Stimulated activated CD4-positive, alpha-beta T cell treated with anti-CD3 and anti-CD28 coated beads, TNF-alpha, amount 100 ng/mL, for 1 hour (primary cell): ENCODE measurements at places on chromosomes 1 and 21.

GRCh38 chr1:22971161-22971560, 1.5 kb downstream of the LACTBL1 start:
- DNase-seq, result no peak

GRCh38 chr1:225735252-225736149, 42.1 kb upstream of the SRP9 start:
- DNase-seq, result no peak

GRCh38 chr1:212634252-212634651, 25.7 kb downstream of the ATF3 start:
- DNase-seq, result no peak

- DNase-seq, result peak; percentile 28
Measured at GRCh38 chr1:235642011-235642942, 7.3 kb downstream of the GNG4 start.

GRCh38 chr1:36743286-36744005, 260.7 kb upstream of the CSF3R start:
- DNase-seq, result no peak

DNA sequence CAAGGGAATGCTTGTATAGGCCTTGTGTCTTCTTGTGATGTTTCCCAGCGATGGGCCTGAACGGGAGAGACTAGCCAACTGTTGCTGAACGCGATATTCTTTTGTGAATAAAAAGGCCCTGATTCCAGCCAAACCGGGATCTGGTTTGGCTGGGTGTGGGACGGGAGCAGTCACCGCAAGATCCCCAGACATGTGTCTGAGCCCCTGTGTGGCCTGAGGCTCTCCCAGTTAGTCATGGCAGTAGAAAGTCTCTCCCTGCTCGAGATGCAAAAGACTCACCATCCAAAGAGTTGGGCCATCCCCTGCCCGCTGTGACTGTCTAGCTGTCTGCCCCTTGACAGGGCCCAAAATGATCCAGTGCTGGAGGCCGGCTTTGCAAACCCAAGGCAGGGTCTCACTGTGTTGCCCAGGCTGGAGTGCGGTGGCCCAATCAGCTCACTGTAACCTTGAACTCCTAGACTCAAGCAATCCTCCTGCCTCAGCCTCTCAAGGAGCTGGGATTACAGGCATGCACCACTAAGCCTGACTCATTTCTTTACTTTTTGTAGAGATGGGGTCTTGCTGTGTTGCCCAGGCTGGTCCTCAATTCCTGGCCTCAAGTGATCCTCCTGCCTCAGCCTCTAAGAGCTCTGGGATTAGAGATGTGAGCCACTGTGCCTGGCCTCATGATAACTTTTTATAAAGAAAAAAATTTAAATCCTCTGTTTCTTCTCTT, 56.4 kb downstream of the KIF26B start:
- DNase-seq, result no peak

- DNase-seq, result no peak
Measured at GRCh38 chr1:189682591-189682990, 795.1 kb downstream of the BRINP3 start.

GRCh38 chr1:229001467-229002011, 266.3 kb downstream of the RHOU start:
- no peak for DNase-seq

GRCh38 chr1:244409701-244410100, 42.0 kb downstream of the ADSS2 start:
- no peak for DNase-seq

DNA sequence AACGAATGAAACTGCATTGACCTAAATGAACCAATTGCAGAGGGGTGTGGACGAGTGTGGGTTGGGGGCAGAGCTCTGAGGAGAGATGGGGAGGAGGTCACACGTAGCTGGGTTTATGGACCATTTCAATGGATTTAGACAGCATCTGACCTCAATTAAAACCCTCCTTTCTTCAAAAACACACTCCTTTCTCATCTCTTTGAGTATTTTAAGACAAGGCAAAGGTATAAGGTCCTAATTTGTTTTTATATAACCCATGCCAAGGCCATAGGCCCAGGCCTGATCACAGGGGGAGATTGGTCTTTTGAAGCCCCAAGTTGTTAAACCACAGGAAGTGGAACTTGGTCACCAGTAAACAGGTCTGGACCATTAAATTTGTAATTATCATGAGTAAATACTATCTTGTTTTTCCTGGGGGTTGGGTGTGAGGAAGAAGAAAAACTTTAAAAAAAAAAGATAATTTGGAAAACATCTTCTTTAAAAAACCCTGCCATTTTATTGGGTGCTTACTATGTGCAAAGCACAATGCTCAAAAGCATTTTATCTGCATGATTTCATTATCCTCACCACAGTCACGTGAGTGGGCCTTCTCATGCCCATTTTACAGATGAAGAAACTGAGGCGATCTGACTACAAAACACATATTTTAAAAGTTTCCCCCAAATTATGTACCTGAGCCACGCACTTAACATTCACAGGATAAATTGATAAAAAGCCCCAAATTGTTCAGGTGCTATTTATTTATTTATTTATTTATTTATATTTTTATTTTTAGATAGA, 8.9 kb upstream of the INAVA start:
- DNase-seq, result no peak

- DNase-seq, result no peak
Measured at GRCh38 chr1:48181669-48182367, 40.7 kb upstream of the SLC5A9 start.

DNA sequence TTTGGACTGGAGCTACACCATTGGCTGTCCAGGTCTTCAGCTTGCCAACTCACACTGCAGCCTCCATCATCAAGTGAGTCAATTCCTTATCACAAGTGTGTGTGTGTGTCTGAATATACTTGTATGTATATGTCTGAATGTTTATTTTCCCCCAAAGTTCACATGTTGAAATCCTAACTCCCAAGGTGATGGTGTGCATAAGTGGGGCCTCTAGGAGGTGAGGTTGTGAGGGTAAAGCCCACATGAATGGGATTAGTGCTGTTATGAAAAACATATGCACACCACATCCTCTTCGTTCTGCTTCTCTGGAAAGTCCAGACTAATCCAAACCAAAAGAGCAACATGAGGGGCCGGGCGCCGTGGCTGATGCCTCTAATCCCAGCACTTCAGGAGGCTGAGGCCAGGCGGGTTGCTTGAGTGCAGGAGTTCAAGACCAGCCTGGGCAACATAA, 48.7 kb upstream of the LBR start:
- no peak for DNase-seq

GRCh38 chr21:29376556-29376955, 77.8 kb downstream of the BACH1 start:
- peak; percentile 20 for DNase-seq

- no peak for DNase-seq
Measured at GRCh38 chr1:109500941-109501381, 7.1 kb downstream of the CYB561D1 start.

GRCh38 chr21:21664871-21665270, 666.7 kb downstream of the NCAM2 start:
- DNase-seq, result no peak

DNA sequence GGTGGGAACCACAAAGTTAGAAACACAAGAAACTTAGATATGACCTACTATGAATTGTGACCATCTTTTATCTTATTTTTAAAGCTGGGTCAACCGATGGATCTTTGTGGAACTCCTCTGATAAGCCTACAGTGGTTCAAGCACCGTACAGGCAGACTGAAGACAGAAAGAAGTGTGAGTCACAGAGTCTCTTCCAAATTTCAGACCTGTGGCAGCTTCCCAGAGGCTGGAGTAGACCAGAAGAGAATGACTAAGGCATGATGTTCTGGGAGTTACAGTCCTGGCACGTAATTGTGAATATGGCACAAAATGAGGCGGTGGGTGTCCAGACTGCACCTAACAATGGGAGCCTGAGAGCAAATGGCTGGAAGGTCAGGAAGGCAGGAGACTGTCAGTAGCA, 70.0 kb downstream of the LMO4 start:
- DNase-seq, result no peak

DNA sequence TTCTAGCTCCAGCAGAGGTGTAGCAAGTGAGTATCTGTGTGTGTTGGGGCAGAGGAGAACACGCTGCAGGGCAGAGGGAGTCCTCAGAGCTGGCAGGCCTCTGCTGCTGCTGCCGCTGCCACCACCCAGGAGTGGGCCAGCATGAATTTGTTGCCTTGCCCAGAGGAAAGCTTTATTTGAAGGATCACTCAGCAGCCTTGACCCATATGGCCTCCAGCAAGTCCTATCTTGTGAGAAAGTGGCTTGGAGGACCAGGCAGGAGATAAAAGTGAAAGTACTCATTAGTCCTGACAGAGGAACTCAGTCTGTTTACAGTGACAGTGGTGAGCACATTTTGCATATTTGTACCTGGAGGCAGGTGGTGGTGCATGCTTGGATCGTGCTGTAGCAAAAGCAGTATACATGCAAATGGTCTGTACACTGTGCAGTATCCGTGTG, 3.1 kb downstream of the TRAF5 start:
- DNase-seq, result no peak

DNA sequence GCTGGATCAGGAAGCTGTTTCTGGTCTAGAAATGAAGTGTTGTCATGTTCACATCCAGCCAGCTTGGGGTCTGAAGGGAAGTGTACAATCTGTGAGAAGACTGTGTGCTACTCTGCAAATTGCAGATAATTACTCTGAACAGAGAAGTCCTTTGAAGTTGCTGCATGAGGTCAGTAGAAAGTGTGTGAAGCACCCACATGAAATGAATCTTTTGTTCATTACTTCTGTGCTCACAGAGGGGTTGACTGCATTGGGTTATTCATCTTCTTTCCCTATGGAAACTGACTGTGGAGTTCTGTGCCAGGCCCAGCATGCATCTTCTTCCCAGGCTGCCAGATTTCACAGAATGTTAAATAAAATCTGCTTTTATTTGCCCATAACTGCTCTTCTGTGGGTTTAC, 47.1 kb downstream of the CTH start:
- DNase-seq, result no peak

GRCh38 chr1:85022700-85023099, 25.6 kb downstream of the MCOLN3 start:
- no peak for DNase-seq
